Stimulated activated CD4-positive, alpha-beta T cell treated with anti-CD3 and anti-CD28 coated beads, Interleukin-15, amount 100 ng/mL, for 1 hour (primary cell): ENCODE measurements at places on chromosomes 13 and 19.

DNA sequence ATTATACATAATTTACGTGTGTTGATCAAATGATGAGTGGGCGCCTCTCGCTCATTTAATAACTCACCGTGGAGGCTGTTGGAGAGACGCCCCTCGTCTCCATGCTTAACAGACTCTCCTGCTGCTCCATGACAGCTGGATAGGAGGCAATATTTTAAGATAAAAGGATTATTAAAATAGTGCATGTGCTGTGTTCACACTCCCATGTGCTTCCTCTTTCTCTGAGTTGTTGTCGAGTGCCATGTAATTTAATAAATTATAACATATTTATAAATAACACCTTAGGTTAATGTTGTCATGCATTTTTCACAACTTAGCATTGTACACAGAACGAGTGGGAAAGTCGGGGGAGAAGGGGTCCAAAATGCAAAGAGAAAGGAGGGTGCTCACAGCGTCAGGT lies 161.4 kb upstream of the TSHZ3 start:
- DNase-seq, result no peak

DNA sequence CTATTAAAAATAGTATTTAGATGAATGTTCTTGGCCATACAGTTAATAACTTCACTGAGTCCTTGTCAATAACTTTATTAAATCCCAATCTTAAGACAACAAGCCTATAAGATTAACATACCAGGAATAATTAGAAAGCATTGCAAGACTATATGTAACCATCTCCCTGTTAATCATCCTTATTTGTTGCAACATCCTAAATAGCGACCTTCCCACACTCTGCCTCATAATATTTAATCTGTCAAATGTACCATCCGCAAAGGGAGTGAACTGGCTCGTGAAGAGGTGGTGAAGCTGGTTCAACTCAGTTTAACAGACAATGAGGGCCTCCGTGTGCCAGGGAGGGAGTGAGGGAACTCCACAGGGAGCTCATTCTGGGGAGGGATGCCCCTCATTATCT lies 33.9 kb downstream of the KL start:
- no peak for DNase-seq

DNA sequence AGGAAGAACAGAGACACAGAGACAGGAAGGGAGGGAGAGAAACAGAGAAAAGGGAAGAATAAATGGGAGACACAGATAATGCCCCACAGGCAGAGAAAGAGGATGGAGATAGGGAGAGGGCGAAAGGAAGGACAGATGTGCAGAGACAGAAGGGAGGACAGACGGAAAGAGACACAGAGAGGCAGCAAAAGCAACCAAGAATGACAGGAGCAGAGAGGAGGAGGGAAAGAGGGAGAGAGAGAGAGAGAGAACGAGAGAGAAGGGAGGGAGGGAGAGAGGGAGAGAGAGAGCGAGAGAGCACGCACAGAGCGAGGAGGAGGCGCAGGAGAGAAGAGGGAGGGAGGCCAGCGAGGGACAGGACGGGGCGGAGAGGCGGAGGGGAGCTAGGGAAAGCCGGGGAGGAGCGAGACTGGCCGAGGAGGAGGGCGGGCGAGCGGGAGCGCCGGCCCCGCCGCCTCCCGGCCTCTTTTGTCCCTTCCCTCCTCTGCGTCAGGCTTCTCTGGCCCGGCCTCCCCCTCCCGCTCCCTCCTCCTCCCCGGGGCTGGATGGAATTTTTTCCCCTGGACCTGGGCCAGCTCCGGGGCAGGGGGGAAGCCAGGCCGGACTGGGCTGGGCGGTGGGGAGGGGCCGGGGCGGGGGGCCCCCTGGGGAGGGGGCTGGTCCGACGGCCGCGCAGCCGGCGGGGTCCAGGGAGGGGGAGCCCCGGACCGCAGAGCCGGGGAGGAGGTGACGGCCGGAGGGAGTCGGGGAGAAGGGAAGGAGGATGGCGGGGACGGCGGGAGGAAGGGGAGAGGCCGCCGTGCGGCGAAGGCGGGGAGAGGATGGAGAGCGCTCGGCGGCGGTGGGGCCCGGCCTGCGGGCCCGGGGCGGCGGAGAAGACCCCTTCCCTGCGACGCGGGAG lies 4.2 kb upstream of the SPACA6 start:
- DNase-seq, result no peak

GRCh38 chr19:37855098-37855497 lies 51.3 kb downstream of the WDR87 start:
- DNase-seq, result peak; percentile 20

- no peak for DNase-seq
Measured at GRCh38 chr13:112990783-112991182, 21.8 kb downstream of the MCF2L start.

- no peak for DNase-seq
Measured at GRCh38 chr13:41716236-41716635, 244.7 kb downstream of the VWA8 start.

DNA sequence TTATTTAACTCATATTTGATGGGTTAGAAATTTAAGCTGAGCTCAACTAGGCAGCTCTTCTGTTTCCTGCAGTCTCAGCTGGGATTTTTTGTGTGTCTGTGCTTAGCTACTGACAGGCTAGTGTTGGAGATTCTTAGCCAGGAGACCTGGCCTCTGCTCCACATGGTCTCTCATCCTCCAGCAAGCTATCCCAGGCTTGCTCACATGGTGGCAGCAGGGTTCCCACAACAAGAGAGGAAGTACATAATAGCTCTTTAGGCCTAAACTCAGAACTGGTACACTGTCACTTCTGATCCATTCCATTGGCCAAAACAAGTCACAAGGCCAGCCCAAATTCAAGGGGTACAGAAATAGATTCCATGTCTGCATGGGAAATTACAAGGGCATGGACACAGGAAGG lies 406.2 kb downstream of the SUCLA2 start:
- no peak for DNase-seq

DNA sequence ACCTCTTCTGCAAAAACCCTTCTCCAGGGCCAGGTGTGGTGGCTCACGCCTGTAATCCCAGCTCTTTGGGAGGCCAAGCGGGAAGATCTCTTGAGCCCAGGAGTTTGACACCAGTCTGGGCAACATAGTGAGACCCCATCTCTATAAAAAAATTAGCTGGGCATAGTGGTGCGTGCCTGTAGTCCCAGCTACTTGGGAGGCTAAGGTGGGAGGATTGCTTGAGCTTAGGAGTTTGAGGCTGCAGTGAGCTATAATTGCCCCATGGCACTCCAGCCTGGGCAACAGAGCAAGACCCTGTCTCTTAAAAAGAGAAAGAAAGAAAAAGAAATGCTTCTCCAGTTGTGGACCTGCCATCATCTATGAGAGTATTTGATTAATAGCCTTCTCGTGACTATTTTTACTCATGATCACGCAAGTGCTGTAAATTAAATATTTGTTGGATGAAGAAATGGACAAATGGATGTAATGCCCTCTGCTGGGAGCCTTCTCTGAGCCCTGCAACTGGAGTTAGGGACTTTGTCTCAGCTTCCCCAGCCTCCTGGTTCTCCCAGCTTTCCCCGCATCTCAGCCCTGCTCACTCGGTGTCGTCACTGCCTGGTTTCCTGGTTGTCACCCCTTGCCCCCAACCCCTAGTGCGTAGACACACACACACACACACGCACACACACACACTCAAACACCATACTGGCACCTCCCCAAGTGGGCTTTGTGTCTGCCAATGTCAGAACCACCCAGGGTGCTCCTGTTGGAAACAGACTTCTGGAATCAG lies 12.2 kb downstream of the WIZ start:
- no peak for DNase-seq

- DNase-seq, result no peak
Measured at GRCh38 chr13:98261165-98261702, 84.2 kb upstream of the RNF113B start.

DNA sequence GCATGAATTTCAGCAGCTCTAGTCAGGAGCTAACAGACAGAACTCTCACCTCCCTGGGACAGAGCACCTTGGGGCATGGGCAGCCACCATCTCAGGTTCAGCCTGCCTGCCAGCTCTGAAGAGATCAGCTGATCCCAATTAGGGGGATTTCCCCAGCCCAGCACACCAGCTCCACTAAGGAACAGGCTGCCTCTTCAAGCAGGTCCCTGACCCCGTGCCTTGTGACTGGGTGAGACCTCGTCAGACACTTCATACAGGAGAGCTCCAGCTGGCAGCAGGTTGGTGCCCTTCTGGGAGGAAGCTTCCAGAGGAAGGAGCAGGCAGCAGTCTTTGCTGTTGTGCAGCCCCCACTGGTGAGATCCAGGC lies 84.5 kb upstream of the UFM1 start:
- DNase-seq, result no peak

GRCh38 chr13:99311137-99311536 lies 3.9 kb upstream of the GPR183 start:
- DNase-seq, result no peak

- no peak for DNase-seq
Measured at GRCh38 chr19:8251025-8251472, 41.9 kb downstream of the CERS4 start.

DNA sequence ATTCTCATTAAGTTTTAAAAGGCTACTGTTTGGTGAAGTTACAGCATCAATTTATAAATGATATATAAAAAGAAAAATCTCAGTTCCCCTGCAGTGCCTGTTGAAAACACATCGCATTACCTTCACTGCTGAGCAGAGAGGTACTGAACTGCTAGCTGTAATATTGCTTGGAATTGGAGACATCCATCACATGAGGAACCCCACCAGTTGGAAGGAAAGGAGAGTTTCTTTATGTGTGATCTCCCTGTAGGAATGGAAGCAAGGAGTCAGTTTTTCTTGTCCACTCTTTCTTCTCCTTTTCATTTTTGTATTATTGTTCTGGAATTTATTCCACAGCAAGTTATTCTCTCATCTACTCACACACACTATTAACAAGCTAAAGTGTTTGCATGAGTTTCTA lies 1586.0 kb upstream of the PRR20A start:
- DNase-seq, result no peak

DNA sequence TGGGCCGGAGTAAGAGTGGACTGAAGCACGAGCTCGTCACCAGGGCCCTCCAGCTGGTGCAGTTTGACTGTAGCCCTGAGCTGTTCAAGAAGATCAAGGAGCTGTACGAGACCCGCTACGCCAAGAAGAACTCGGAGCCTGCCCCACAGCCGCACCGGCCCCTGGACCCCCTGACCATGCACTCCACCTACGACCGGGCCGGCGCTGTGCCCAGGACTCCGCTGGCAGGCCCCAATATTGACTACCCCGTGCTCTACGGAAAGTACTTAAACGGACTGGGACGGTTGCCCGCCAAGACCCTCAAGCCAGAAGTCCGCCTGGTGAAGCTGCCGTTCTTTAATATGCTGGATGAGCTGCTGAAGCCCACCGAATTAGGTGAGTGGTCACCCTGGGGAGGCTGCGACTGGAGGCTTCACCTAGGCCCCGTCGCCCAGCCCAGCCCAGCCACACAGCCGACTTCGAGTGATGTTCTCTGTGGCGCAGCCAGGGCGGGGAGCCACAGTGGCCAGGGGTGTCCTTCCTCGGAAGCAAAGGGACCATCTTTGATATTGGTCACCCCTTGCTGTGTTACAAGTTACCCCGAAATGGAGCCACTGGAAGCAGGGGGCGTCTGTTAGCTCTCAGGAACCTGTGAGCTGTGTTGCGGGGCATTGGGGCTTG lies 5.6 kb downstream of the PIAS4 start:
- DNase-seq, result no peak

- no peak for DNase-seq
Measured at GRCh38 chr13:36543671-36544070, 111.4 kb downstream of the CCNA1 start.
